ENCODE measurements at places on chromosomes 2 and 18. TPM values are rescaled to one million over a fixed set of nuclear protein-coding genes. Genes with fewer than 3 reads are reported as not detected.

DNA sequence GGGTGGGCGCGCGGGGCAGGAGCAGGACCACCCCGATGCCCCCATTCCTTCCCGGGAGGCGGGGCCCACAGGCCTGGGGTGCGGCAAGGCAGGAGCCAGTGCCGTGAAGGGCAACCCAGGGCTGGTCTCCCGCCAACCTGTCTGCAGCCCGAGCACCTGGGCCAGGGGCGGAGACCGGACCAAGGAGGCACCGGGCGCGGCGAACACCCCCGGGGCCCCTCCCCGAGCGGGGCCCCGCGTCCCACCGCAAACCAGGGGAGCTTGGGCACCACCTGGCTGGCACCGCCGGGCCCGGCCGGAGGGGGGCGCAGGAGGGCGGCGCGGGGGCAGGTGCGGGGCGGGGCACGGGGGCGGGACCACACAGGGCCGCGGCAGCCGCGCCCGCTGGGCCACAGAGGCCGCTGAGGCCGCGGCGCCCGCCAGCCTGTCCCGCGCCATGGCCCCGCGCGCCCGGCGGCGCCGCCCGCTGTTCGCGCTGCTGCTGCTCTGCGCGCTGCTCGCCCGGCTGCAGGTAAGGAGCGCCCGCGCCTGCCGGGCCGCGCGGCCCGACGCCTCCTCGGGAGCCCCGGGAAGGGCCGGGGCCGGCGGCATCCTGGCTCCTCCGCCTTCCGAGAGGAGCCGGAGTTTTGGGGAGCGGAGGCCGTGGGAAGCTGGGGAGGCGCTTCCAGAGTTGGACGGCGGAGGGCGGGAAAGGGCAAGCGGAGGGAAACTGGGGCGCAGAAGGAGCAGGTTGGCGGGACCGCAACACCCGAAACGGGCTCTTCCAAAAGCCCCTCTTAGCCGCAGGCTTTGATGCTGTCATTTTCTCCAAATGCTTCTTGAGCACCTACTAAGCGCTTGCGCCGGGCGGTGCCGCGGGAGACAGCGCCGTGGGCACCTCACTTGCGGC lies at the start of gene TNFRSF11A:
Gene TNFRSF11A (plus strand): TSS at position 394 of the 889 bp plus-strand sequence. CDS start 43 bp downstream, at position 437.
- DNase-seq = peak; percentile 79

DNA sequence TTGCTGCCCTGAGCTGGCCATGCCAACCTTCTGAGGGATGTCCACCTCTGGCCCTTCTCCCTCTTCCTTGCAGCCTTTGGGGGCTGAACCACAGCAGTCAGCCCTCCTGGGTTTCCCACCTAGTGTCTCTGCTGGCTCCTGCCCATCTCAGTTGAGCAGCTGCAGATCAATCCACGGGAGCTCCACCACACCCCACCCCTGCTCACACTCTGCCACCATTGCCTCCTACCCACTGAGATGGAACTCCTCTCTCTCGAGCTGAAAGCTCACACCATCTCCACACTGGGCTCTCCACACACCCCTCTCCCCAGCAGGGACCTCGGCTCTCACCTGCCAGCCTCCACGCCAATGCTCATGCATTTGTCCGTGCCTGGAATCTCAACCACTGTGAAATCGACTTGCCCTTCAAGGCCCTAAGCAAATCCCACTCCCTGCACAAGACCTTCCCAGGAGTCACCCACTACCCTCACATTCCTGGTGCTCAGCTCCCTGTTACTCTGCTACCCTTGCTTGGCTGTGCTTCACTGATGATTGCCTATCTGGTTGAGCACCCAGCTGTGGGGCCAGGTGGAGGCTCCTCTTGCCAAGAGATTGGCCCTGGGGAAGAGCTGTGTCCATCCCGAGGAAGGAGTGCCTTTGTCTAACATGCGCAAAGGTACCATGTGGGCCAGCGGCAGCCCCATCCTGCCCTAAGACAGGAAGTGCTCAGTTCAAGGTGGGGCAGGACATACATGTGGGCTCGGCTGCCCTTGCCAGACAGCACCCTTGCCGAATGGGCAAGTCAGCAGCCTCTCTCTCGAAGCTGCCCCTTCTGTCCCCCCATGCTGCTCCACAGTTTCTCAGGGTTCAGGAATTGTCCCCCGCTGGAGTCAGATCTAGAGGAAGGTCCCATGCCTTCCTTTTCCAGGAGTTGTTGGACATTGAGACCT lies 208.7 kb downstream of the CYP26B1 start:
- DNase-seq = no peak

GRCh38 chr2:11491348-11491933 lies 25.5 kb upstream of the E2F6 start:
- DNase-seq = no peak

DNA sequence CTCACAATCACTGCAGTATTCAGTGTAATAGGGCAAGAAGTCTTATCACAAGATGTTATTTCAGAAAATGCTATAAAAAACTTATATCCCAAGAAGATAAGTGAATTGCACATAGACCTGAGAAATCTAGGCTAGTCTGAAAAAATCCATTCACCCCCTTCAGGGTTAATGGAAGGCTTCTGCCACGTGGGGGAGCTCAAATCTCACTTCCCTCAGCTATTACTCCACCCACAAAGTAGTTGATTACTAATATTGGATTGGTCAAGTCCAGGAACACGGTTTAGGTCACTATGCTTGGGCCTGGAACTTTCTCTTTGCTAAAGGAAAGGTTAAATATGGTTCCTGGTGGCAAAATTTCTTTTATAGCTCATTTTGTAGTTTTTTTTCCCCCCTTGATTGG lies 51.2 kb upstream of the ADAM23 start:
- peak; percentile 45 for DNase-seq

DNA sequence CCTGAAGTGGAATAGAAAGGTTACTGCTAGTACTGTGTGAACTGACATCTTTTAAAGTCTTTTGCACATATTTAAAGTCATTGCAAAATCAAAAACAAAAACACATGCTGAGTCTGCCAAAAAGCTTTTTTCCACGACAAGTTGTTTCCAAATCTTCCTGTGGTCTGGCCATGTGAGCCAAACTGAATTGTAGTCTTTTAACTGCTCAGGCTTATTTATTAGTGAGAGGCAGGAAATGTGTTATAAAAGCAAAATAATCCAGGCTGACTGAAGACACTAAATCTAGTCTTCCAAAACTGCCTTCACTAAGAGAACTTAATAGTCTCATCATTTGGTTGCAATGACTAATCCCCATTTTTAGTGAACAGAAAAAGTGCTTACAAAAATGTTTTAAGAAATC lies 2.3 kb downstream of the KRCC1 start:
- DNase-seq = no peak

- DNase-seq = no peak
Observed at GRCh38 chr2:217573571-217573970, 429.2 kb downstream of the TNS1 start.

DNA sequence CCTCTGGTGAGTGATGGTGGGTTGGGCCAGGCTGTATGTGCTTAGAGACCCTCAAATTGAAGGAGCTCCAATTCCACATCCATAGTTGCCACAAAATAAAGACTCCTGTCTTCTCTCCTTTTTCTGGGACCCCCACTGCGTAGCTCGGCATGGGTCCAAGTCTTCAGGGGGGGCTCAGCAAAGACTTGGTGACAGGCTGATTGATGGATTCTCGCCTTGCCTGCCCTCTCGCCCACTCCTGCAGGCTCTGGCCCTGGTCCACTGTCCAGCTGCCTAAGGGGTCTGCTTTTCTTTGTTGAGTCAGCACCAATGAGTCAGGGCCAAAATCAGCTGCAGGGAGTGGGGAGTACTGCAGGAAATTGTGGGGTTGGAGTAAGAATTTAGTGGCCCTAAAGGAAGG lies 21.5 kb downstream of the RPL37A start:
- no peak for DNase-seq

DNA sequence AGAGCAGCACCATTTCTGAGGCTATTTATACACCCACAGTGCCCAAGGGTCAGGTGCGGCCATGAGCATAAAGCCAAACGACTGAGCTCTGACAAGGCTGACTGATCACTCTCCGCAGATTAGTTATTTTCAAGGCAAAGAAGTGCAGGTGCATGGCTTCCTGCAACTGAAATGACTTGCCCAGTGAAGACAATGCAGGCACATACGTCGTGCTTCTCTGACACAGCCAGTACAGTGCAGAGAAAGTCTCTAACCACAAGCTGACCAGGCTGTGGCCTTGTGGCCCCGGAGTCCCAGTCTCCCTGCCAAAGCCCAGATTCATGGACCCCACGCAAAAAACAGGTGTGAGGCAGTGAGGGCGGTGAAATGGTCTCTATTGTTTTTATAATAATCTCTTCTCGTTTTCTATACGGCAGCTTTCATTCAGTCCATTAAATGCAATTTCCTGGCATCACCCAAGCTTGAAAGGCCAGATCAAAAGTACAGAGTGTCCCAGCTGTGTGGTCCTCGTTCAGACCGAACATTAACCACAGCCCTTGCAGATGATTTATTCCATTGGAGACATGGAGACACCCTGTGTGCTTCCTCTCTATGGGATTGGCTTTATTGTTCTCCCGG lies 447.0 kb upstream of the ID2 start:
- no peak for DNase-seq

SPP2 gene
- not detected for total RNA-seq

All from activated CD4-positive, alpha-beta memory T cell treated with anti-CD3 and anti-CD28 coated beads for 36 hours (primary cell).